ENCODE measurements at places on chromosomes 1 and 21.

DNA sequence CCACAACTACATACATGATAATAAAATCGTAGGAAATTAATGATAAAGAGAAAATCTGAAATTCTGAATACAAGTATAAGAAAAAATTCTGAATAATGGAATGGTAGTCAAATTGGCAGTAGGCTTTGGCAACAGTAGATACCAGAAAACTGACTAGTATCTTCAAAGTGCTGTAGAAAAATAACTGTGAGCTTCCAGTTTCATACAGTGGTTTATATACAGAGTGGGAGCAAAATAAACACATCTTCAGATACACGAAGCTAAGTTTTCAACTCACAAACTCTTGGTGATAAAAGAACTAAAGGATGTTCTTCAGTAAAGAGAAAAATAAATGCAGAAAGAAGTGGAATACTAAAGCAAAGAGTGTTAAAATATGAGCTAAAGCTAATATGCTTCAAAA lies 173.4 kb downstream of the PPP1R12B start:
- DNase-seq, result no peak

DNA sequence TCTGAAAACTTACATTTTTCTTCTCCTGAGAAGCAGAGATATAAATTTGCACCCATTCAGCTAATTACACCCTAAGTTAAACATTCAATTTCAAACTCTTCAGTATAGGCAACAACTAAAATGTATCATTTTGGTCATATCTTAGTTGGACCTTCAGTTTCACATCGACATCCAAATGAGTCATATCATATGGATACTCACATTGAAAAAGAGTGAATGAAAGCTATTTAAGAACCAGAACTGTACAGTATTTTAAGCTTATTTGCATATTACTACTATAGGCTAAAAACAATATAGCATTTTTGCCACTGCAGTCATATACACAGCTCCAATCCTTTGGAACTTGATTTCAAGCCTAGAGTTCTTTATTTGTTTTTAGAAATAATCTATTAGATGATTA lies 33.6 kb downstream of the USP25 start:
- no peak for DNase-seq

DNA sequence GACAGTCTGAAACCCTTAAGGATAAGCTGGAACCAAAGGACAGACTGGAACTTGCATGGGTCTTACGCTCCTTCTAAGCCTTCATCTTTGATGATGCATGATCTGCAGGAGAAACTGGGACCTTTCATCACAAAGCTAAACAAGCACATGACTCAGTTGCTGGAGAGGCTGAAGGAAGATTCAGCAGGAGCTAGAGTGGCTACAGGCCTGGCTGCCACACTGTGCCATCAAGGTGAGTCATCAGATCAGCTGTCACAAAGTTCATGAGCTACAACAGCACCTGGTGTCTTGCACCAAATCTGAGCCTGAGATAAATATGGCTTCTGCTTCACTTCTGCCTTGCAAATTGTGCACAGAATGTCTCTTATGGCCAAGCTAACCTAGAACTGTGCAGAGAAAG lies 95.5 kb upstream of the MARK1 start:
- no peak for DNase-seq

DNA sequence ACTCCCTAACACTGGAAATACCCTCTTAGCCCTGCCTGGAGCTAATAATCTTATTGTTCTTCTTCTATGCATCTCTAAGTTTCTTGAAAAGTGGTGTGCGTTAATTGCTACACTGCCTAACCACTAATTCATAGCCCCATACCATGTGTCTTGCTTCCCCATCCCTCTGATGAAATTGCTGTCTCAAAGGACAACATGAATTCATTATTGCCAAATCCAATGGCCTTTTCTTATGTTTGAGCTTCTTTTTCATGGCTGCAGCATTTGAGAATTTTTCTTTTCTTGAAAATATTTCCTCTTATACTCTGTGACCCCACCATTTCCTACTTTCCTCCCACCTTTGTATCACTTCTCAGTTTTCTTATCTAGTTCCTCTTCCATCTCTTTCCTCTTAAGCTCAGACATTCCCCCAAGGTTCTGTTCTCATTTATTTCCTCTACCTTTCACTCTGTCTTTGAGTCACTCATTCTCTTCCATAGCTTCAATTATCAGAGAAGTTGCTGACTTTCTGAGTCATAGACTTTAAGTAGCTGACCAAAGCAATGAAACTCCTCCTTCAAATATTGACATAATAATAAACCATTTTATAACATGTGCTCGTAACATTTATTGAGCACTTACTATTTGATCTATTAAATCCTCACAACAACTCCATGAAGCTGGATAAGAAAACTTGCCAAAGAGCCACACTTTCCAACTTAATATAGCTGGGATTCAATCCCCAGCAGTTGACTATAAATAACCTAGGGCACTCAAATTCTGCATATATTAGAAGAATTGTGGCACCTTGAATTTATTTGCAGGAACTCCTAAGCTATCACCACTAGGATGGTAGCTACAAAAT lies 35.5 kb upstream of the ATP6V1G3 start:
- peak; percentile 24 for DNase-seq

DNA sequence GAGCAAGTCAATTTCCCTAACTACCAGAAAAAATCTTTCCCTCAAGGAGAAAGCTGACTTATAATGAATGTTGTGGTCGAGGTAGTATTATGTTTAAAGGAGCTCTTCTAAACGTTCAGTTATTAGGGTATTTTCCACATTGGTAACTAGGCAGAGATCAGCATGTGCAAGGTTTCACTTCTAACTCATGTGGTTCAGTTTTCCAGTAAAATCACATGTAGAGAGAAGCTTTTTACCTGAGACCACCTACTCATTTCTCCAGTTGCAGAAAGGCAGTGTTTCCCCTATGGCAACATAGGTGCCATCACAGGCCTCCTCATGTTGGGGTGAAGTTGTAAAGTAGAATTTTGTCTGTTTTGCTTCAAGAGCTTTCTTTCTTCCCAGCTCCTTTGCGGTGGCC lies 23.7 kb downstream of the IL23R start:
- no peak for DNase-seq

DNA sequence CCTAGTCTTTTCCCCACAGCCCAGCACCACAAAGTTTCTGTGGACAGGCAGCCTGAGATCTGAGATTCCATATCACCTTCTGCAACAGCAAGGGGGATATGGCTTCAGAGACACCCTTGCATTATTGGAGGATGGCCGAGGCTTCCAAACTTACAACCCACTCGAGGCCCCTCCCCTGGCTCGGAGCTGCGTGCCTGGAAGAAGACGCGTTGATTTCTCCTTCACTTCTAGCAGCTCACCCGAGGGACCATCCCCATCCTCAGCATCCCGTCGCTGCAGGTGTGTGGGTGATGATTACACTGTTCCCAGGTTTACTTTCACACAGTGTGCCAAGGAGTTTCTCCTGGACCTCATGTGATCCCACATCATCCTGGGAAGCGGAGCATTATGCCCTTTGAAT lies 277.9 kb downstream of the MATN1 start:
- DNase-seq, result no peak

Data from hematopoietic multipotent progenitor cell treated with erythropoietin and hydrocortisone succinate and interleukin-3 and kit ligand, for 4 days (in vitro differentiated cells).